D341Med (cell line): ENCODE measurements at places on chromosomes 2 and 18.

- no peak for DNase-seq
Measured at GRCh38 chr18:25097057-25097456, 254.9 kb downstream of the ZNF521 start.

GRCh38 chr2:169662744-169663143 lies 31.5 kb downstream of the CFAP210 start:
- no peak for DNase-seq

- no peak for DNase-seq
Measured at GRCh38 chr18:30277676-30278075, 764.9 kb downstream of the DSC3 start.

DNA sequence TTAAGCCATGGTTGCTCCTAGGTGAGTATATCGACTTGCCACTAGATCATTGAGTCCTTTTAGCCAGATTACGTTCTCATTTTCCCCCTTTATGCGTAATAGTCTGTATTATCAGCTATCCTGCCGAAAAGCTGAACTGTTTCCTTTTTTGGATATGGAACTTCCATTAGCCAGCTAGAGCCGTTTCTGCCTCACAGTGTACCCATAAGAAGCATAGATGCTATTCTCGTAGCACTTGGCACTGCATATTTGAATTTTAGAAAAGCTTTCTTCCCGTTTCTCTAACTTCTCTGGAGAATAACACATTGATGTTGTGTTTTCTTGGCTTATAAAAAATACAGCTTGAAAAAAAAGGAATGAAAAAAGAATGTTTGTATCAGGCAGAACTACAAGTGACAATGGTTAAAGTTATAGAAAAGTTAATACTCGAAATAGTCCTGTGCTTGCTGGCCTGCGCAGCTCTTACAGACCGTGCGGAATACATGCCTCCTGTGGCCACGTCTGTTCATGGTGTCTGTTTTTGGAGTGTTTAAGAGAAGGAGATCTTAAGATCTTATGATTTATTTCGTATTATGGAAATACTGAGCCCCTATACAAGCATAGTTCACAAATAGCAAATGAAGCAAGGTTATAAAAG lies 710 bp downstream of the DUSP19 start:
- no peak for DNase-seq

GRCh38 chr2:44936715-44937687 lies 4.5 kb upstream of the SIX3 start:
- no peak for DNase-seq

DNA sequence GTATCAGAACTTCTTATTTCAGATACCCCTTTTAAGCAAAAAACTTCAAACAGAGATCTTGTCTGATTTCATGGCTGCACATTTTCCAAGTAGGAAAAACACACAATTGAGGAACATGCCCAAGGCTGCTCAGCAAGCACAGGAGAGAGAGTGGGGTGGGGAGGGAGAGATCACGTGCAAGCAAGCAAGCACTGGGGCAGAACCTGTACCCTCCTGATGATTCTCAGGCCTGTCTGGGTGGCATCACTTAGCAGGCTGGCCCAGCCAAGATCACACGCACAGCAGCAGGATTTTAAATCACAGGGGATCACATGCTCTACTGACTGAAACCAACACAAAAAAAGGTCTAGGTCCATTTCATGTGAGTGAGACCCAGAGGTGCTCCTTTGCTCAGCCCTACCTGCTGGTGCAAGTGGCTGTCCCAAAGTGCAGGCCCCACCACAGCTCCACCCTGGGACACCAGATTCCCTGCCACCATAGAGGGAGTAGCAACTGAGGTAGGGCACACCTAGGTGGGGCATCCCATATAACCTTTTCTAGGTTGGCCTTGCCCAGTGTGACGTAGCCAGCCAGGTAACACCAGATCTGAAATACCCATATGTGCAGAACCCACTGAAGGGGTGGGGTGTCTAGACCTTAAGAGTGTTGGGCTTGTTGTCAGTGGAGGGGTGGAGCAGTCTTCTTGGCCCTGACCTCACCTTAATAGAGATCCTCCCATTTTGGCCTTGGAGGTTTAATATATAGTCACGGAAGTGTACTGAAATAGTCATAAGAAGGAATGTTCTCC lies 1.8 kb upstream of the LYPD6B start:
- DNase-seq = no peak
